ENCODE measurements at places on chromosomes 5 and 9.

DNA sequence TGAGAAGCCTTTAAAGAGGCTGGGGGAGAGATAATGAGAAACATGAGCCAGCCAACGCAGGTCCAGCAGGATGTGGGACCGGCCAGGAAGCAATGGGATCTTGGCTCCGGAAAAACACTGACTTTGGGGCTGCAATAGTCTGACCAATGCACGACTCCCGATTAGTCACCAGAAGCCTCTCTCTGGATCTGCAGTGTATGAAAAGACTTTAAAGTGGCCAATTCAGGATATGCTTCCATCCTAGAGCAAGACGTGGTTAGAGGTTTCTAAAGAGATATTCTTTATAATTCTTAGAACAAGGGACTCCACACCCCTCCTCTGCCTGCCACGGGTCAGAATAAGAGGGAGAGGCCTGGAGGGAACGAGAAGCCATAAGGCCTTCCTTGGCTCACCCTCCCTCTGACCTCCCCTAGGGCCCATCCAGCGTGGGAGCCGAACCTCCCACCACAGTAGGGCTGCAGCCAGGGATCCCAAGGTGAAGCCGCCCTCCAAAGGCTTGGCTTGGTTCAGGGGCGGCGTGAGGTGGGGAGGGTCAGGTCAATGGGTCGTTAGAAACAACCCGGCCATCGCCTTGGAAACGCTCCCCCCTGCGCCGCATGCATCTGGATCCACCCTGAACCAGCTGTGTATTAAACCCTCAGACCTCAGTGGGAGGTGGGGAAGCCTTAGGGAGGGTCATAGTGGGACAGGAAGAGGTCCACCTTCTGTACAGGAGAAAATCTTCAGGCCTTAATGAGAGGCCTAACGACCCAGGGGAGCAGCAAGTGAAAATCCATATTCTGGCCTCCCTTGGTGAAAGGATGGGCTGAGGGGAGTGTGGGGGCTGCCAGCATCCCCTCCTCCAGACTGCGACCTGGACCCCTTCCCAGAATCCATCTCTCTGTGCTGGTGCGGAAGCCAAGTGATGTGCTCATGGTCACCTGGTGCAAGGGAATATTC is 11.1 kb downstream of the FGF1 start:
- DNase-seq, result no peak

DNA sequence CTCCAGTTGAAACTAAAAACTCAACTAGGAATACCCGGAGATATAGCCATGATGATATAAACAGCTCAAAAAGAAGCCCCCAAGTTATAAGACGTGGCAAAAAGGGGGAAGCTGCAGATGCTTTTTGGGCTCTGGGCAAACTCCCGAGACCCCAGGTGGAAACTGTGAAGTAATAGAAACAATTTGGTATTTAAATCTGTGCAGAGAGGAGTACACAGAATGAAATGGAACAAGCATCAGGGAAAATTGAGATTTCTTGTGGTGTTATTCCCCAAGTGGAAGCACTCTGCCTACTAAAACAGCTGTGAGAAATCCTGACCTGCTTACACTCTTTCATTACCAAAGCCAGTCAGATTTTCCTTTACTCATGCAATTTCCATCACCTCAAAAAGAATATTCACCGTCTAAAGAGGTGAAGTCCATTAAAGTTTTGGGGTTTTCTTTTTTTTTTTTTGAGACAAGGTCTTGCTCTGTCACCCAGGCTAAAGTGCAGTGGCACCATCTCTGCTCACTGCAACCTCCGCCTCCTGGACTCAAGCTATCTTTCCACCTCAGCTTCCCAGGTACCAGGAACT is 23.5 kb downstream of the SAXO1 start:
- DNase-seq, result no peak

- DNase-seq, result no peak
Measured at GRCh38 chr5:146732962-146733361, 145.6 kb downstream of the PPP2R2B start.

DNA sequence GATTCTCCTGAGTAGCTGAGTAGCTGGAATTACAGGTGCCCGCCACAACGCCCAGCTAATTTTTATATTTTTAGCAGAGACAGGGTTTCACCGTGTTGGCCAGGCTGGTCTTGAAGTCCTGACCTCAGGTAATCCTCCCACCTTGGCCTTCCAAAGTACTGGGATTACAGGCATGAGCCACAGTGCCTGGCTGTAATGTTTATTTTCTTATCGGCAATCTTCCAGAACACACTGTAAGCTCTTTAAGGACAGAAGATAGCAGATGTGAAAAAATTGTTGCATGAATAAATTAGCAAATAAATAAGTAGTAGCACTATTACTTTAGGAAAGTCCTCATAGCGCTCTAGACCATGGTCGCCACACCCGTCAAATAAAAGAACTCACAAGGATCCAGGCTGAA is 100.5 kb downstream of the ENC1 start:
- no peak for DNase-seq

- no peak for DNase-seq
Measured at GRCh38 chr5:80090884-80091166, 55.7 kb downstream of the THBS4 start.

DNA sequence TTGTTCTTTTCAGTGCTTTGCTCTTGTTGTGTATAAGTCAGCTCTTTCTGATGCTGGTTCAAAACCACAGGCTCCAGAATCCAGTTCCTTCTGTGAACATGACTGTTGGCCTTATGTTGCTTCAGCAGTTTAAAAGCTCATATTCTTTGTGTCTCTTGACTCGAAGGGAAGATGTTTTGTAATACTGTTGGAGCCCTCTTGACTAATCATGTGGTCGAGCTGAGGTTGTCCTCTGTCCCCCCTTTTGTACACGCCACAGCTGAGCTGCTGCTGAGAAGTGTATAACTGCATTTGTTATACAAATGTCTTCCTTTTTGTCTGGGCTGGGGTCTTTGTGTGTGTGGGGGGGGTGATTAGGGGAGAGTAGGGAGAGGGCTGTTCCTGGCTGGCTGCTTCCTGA is 35.8 kb downstream of the SLC36A1 start:
- no peak for DNase-seq

GRCh38 chr9:89115426-89115825 is 63.2 kb downstream of the SHC3 start:
- DNase-seq, result peak; percentile 85

- DNase-seq, result no peak
Measured at GRCh38 chr5:109191153-109191558, 218.6 kb downstream of the PJA2 start.

DNA sequence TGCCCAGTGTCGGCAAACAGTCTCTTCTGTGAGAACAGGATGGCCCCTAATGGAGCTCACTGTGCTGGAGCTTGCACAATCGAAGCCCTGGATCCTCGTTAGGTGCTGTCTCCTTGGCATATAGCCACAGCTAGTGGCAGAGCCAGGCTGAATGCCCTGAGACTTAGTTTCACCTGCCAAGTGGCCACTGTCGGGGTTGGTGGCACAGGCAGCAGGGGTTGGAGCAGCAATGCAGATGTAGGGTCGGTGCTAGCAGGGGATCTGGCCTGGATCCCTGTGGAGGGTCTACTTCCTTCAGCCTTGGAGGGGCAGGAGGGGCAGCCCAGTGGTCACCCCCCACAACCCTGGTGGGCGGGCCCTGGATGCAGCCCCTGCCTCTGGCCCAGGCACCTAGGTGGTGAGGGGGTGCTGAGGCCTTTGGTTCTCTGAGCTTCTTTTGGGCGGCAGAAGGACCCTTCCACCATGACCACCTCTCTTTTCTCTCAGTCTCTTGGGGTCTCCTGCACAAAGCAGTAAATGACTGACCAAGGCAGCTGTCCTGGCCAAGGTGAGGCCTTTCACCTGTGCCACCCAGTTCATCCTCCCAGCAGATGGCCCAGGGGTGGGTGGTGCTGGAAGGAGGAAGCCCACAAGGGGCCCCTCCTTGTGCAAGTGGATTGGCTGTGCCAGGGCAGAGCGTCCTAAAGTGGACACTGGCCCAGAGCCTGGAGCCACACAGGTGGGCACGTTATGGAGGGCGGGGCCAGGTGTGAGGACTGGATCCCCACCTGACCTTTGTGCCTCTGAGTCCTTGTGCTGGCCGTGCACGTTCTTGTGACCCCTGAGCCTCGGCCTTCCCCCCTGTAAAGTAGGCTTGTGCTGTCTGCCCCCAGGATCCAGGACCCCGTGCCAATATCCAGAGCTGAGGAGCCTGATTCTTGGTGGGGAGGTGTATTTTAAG is 44.8 kb downstream of the PHF2 start:
- no peak for DNase-seq

DNA sequence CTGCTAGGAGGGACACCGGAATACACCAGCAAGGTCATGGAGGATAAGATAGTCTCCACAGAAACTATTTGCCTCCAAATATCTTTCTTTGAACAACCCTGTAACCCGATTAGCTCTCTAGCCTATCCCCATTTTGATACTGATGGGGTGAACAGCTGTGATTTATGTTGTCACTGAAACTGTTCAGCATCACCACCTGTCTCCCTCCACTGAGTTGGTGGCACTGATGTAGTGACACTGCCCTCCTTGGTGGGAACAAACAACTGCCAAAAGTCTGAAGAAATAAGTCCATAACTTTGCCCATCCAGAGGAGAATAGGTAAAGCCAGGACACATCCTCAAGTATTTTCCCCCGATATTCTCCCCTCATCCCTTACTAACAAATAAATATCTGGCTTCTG is 24.3 kb upstream of the KCNV2 start:
- DNase-seq, result no peak

DNA sequence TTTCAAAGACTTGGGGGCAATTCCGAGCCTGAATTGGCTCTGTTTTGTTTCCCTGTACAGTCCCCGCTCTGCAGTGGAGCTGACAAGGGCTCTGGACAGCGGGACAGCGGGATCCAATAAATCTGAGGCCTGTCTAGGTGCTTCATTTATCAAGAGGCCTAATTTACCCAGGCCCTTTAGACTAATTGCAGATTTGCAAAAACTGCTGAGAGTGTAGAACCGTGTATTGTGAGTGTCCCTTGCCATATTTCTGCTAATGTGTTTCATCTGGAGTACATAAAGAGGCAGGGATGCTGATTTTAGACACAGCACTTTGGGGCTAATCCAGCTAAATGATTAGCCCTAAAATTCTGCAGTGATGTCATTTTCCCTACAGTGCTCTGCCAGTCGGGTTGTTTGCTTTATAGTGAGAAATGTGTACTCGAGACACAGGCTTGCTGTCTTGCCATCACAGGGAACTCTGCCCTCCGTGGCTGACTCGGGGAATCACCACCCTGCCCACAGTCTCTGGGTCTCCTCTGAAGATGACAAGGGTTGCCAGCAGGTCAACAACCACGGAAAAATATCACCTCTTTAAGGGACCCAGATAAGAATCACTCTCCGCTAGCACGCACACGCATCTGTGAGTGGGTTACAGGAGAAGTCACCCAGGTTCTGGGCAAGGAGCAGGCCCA is 592.0 kb downstream of the BNC2 start:
- no peak for DNase-seq

DNA sequence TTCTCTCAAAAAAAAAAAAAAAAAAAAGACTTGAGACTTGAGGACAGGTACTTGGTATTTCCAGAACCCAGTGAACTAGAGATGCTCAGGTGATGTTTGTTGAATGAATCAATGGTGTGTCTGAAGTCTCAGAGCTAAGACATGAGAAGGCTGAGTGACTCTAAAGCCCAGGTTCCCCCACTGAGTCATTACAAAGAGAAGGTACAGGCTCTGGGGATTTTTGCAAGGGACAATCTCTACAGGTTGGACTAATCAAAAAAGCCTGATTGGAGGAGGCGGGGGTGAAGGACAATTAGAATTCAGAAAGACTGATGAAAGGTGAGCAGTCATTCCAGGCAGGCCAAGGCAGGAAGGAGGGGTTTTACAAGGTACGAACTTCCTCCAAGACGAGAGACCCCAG is 8.2 kb upstream of the FABP6 start:
- DNase-seq, result no peak

GRCh38 chr9:119157196-119157595 is 212.0 kb downstream of the BRINP1 start:
- DNase-seq, result no peak

- DNase-seq, result no peak
Measured at GRCh38 chr5:41219658-41220269, 6.4 kb upstream of the C6 start.

- no peak for DNase-seq
Measured at GRCh38 chr5:126631920-126632319, 31.2 kb downstream of the PHAX start.

- DNase-seq, result no peak
Measured at GRCh38 chr5:58211441-58211840, 248.4 kb downstream of the PLK2 start.
